ENCODE measurements at places on chromosomes 7 and 10.
A peak's percentile ranks its signal among the peaks of the same experiment; 100 is the strongest.

DNA sequence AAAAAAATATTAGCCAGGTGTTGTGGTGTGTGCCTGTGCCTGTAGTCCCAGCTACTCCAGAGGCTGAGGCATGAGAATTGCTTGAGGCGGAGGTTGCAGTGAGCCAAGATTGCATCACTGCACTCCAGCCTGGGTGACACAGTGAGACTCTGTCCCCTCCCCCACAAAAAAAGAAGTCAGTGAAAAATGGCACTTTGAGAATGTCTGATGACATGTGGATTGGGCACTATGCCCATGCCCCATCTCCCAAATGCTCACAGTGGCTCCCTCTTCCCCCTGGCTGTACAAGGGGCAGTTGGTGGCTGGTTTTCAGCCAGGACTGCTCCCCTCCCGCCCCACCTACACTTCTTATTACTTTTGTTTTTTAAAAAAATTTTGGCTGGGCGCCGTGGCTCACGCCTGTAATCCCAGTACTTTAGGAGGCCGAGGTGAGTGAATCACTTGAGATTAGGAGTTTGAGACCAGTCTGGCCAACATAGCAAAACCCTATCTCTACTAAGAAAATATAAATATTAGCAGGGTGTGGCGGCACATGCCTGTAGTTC is 26.1 kb downstream of the IL15RA start:
- no peak for DNase-seq

DNA sequence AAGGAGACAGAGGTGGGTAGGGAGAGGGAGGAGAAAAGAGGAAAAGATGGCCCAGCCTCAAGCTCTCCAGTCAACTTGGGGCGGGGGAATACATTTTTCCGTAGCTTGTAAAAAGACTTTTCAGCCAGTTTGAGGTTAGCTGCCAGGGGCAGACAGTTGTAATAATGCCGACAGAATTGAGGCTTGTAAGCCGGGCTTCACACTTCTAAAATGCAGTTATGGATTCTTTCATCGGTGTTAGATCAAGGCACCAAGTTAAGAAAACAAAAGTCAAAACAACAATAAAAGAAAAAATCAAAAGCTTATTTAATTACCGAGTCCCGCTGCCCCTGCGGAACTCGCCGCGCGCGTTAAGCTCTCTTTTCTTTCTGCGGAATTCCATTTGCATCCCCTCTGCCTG is 448 bp upstream of the EVX1 start:
- DNase-seq, result no peak

DNA sequence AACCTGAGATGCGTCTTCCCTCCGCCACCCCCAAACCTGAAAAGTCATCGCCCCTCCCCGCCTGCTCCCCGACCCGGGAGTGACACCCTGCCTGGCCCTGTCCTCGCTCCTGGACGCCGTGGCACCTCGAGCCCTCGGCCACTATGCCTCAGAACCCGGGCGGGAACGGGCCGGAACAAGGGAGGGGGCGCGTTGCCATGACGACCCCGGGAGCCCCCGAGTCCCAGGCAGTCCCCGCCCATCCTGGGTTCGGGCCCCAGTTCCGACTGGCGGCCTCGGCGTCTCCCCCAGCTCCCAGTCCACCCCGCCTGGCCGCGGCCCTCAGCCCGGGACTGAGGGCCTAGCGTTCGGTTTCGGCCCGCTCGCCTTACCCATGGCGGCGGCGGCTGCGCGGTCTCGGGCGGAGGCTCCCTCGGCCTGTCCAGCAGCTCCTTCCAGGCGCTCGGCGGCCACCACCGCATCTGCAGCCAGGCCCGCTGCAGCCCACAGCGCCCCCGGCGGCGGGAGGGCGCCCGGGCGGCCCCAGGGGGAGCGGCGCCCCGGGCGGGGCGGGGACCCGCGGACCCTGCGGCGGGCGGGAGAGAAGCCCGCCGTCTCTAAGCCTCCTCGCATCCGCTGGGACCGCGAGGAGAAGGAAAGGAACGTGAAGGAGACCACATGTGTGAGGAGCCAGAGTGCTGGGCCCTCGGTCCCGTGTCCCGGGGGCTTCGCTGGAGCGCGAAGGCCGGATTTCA is at the start of gene RUFY2:
Gene RUFY2, minus strand, starts transcription at position 463 of the 734 bp plus-strand sequence. Its CDS starts 88 bp downstream, at position 375.
- peak; percentile 53 for DNase-seq

GRCh38 chr7:51265066-51265907 is 51.3 kb downstream of the COBL start:
- no peak for DNase-seq

GRCh38 chr7:76133164-76133775 is 68.4 kb upstream of the SRRM3 start:
- no peak for DNase-seq

GRCh38 chr10:72424561-72424960 is 69.8 kb upstream of the DNAJB12 start:
- no peak for DNase-seq

DNA sequence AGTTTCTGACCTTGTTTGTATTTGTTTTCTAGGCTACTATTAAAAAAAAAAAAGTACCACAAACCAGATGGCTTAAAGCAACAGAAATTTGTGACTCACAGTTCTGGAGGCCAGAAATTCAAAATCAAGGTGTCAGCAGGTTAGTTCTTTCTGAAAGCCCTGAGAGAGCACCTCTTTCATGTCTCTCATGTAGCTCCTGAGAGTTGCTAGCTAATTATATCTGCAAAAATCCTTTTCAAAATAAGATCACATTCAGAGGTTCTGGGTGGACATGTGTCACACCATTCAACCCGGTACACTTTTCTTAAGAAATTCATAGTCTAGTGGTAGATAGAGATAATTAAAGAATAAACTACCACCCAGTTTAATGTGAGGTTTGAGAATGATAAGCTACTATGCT is 888.6 kb downstream of the GRID1 start:
- no peak for DNase-seq

DNA sequence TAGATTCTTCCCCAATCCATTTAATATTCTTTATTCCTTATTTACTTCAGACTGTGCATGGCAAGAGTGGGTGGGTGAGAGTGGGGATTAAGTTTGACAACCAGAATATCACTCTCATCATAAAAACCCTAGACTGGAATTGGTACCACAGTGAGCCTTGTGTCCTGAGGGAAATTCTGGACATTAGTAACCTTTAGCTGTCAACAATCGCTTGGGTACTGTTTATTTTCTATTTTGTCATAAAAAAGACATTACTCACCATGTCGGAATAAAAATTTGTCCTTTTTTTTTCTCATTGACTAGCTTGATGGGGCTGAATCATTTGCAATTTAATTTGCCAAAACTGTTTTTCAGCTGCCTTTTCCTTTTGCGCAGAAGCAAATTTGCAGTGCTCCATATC is 176.1 kb upstream of the SEMA3C start:
- no peak for DNase-seq

DNA sequence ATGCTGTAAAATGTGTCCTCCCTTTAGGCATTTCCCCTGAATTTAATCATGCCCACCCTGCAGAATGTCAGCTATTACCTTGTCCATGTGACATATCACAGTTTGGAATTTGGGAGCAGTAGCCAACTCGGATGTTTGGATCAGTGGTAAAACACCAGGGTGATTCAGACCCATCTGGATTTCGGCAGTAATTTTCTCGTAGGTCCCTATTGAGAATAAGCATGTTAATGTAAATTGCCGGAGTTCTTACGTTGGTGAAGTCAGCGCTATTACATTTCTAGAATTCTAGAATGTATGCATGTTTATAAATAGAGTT is 44.1 kb downstream of the HGF start:
- DNase-seq, result no peak

DNA sequence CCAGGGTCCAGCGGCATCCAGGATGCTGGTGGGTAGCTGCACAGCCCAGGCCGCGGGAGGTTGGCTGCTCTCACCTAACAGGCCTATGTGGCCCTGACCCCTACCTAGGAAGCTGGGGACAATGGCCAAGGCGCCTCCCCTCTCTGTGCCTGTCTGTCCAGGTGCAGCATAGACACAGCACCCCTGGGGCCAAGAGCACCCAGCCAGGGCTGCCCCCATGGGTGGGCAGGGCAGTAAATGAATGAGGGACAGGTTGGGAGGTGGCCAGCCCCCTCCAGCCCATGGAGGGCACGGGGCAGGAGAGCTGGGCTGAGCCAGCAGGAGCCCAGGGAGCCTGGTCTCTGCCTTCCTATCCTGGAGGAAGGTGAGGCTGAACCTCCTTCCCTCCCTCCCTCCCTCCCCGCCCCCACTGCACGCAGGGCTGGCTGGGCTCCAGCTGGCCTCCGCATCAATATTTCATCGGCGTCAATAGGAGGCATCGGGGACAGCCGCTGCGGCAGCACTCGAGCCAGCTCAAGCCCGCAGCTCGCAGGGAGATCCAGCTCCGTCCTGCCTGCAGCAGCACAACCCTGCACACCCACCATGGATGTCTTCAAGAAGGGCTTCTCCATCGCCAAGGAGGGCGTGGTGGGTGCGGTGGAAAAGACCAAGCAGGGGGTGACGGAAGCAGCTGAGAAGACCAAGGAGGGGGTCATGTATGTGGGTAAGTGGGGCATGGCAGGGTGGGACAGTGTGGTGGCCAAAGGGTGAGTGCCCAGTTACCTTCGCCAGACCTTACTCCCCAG is at the start of gene SNCG:
Gene SNCG, plus strand, starts transcription at position 484 of the 785 bp plus-strand sequence. Its CDS starts 99 bp downstream, at position 583.
- no peak for DNase-seq

DNA sequence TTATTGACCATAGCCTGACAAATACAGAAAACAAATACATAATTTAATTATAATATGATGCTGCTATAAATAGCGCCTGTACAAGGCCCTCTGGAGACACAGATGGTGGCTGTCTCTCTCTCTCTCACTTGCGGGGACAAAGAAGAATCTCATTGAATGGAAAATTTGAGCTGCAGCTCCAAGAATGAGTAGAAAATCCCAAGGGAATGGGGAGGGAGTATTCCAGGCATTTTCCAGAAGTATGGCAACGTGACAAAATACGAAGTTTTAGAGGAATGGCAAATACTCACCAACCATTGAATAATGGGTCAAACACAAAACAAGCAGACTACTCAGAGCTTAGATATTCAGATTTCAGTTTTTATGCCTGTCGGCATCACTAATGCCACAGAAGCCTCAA is 179.9 kb downstream of the NRP1 start:
- DNase-seq, result no peak

DNA sequence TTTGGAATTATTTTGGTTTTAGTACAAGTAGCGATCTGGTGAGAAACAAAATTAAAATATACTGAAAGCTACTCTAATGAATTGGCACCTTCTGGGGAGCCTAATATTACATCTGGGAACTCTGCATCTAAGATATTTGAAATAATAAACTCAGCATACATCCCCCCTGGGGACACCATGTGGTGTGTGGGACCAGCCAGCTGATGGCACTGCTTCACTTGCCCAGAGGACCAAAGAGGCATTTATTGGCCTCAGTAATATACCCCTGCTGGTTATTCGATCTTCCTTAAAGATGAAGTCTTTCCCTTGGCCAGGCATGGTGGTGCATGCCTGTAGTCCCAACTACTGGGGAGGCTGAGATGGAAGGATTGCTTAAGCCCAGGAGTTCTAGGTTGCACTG is 195.1 kb upstream of the AUTS2 start:
- no peak for DNase-seq

GRCh38 chr10:24778298-24778697 is 54.6 kb upstream of the ARHGAP21 start:
- DNase-seq, result no peak

GRCh38 chr7:144414815-144415214 is 11.3 kb upstream of the NOBOX start:
- DNase-seq, result no peak

DNA sequence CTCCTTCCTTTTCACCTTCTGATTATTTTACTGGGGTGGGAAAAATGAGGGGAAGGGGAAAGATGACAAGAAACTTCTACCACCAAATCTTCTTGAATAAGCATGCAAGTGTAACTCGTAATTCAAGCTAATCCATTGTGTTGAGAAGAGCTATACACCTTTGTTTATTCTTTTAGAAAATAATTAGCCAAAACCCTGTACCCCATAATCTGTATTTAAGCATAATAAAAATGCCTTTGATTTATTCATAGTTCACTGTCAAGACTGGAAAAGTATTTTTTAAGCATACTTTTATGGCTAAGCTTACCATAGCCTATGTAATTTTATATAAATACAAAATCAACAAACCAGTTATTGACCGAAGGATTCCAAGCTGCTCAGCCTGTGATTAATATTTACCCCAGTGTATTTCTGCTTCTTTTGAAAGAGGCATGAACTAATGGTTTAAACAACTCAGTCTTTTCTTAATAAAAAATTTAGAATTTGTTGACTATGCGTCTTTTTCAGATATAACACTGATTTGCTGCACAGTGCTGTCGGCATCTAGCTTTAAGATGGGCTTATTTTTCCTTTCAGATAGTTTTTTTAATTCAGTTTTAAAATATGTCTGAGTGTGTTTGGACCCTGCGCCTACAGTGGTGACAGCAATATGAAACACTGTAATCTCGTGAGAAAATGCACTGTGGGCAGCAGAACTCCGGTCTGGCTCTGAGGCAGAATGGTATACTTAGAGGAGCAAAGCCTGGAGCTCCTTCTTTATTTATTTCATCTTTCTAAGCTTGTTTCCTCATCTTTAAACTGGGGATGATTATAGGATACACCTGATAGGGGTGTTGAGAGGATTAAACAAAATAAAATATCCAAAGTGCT is 238.8 kb upstream of the LRGUK start:
- no peak for DNase-seq

- DNase-seq, result no peak
These were observed 85.1 kb upstream of the FGFR2 start for GRCh38 chr10:121683366-121683765.

DNA sequence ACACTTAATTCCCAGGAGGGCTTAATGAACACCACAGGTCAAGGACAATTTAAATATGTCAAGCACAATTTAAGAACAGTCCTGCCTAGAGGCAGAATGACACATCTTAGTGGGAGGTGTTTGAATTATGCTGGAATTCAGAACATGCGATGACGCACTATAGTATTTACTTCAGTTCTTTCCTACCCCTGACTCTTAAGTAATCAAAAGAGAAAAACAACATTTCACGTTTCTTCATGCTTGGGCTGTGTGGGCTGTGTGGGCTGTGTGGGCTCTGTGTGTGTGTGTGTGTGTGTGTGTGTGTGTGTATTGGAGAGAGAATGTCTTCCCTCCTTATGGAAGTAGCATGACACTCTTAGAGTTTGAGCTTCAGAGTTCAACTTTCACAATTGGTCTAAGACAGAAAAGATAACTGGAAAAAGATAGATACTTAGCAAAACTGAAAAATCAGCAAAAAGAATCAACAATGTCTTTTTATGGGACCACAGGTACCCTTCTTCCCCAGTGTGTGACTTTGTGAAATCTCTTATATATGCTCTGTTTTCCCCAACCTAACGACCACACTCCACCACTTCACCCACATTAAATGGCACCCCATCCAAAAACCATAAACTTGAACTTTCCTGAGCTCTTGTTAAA is 33.7 kb upstream of the CABCOCO1 start:
- DNase-seq, result no peak

All from T follicular helper cell (primary cell).